ENCODE measurements at places on chromosomes 3 and 15. TPM values are rescaled to one million over a fixed set of nuclear protein-coding genes. Genes with fewer than 3 reads are reported as not detected.

SLC38A3 gene
- total RNA-seq, result not detected

DPPA2 gene
- total RNA-seq, result not detected

FAM107A gene
- 64.5 TPM for total RNA-seq

CFAP20DC gene
- total RNA-seq, result 3.3 TPM

CHAC1 gene
- total RNA-seq, result 11.9 TPM

EFHB gene
- 2.6 TPM for total RNA-seq

GRCh38 chr15:25801586-25802284 is 61.4 kb downstream of the ATP10A start:
- no peaks in the 10 kb centered on the region for H3K27me3 ChIP-seq
- no peaks in the 10 kb centered on the region for H3K36me3 ChIP-seq

DNA sequence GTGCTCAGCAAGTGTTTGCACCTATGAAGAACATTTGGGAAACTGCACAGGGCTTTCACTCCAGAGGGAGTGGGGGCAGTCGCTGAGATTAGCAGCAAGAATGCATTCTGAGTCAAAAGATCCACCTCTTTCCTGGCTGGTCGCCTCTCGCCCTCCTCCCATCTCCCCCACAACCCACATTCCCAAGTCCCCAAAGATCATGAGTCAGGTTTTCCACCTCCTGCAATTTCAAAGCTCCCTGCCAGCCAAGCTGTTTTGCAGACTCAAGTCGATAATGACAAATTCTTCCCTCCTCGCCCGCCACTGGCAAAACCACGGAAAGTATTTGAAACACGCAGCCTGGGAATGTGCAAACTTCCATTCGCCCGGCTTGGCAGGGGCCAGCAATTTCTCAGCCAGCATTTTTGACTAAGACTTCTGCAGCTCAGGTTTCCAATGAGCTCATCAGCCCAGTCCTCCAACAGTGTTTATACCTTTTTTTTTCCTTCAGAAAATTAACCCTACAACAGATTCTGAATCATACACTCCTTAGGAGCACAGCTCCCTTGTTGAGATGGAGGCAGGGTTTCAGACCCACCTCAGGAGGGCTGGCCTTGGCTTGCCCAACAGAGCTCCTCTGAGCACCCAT is 181.4 kb downstream of the SMAD6 start:
- no peaks in the 10 kb centered on the region for H3K36me3 ChIP-seq
- peak; percentile 90 for DNase-seq
- no peak overlapping the region for H3K4me3 ChIP-seq
- H3K27ac ChIP-seq, result peak overlapping the region; percentile 89

DNA sequence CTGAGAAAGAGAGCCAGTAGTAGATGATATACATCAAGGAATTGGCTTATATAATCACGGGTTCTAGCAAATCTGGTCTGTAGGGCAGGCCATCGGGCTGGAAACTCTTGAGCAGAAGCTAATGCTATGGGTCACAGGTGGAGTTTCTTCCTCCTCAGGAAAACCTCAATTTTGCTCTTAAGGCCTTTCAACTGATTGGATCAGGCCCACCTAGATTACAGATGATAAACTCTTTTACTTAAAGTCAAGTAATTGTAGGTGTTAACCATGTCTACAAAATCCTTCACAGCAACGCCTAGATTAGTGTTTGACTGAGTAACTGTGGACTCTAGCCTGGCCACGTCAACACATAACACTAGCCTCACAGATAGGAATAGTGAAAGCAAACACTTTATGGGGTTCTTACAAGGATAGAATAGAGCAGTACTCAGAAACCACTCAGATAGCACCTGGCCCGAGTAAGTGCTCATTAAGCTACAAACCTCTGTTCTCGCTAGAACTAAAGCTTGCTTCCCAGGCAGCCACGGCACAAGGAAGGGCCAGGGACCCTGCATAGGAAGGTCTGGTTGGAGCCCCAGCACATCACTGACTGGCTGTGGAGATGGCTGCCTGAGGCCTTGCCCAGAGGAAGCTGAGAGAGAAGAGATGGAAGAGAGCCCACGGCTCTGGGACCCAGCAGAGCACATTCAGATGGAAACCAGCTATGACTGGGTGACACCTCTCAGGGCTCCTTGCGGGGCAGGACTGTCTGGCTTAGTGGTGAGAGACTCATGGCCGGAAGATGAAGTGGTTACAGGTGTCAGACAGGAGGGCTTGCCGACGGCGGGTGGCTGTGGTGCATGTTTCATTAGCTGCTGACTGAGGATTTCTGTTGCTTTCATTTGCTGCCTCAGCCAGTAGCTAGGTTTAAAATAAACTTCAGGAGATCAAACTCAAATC is 202.5 kb upstream of the TLE3 start:
- H3K27me3 ChIP-seq, result no peaks in the 10 kb centered on the region
- no peaks in the 10 kb centered on the region for H3K4me1 ChIP-seq
- DNase-seq, result no peak
- H3K27ac ChIP-seq, result no peak overlapping the region
- no peak overlapping the region for H3K4me3 ChIP-seq

GRCh38 chr3:157081626-157082210 is 78.2 kb downstream of the CCNL1 start:
- no peaks in the 10 kb centered on the region for H3K36me3 ChIP-seq
- peak overlapping the region; percentile 2 for H3K27ac ChIP-seq
- no peak overlapping the region for H3K4me3 ChIP-seq
- DNase-seq, result peak; percentile 84

DNA sequence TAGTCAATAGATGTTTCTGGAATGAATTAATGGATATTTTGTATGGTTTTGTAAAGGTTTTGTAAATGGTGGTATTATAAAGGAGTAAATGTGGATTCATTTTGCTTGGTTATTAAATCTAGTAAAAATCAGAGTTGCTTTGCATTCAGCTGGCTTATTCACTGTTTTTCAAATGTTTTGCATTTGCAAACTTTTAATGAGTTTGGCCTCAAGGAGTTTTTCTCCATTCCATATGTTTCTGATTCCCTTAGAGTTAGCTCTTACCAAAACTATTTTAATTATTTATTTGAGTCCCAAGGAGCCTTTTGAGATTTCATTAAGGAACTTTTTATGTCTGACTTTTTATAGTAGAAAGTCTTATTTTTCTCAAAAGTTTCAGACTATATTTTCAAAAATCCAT is 992.2 kb downstream of the DIPK2A start:
- no peaks in the 10 kb centered on the region for H3K4me1 ChIP-seq
- H3K27me3 ChIP-seq, result no peaks in the 10 kb centered on the region
- no peak for DNase-seq
- no peak overlapping the region for H3K4me3 ChIP-seq
- no peaks in the 10 kb centered on the region for H3K36me3 ChIP-seq

DNA sequence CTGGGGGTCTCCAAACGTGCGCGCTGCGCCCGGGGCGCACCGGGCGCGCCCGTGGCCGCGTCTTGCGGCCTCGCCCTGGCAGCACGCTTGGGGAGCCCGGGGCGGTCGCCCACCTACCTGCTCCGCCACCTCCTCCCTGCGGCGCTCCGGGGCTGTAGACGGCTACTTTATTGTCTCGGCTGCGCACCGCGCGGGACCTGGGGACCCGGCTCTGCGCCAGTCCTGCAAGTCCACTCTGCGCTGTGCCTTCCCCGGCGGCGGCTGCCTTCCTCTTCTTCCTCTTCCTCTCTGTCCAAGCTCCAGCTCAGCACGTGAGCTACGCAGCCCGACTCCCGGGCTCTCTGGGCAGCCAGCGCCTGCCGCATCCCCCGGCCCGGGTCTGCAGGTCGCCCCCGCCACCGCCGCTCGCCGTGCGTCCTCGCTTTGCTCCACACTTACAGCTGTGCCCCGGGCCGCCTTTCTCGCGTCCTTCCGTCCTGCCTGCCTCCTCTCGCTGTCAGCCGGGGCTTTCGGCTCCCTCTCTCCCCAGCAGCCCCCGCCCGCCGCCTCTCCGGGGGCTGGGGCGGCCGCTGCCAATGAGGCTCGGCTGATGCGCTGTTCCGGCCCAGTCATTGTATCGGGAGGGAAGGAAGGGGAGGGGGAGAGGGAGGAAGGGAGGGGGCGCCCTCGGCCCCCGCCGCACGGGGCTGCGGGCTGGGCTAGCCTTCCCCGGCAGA is 156.4 kb upstream of the FRMD4B start:
- H3K36me3 ChIP-seq, result no peaks in the 10 kb centered on the region
- peaks cover 3% of the 10 kb centered on the region for H3K27me3 ChIP-seq
- DNase-seq, result no peak
- peaks cover under 1% of the 10 kb centered on the region for H3K4me1 ChIP-seq
- peak overlapping the region; percentile 82 for H3K4me3 ChIP-seq

DNA sequence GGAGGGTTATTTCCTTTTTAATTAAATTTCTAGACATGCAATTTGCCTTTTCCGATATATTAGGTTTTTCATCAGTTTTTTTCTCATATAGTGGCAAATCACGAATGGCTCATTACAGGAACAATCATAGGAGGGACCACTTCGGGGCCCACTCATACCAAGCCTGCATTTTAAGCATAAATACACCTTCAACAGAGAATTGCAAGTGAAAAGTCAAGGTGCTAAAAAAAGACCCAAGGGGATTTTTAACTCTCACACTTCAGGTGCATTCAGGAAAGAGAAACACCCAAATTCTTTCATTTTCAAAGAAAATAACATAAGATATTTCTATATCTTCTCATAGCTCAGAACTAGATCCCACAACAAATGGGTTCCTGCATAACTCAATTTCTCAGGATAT is 979.6 kb upstream of the NR2F2 start:
- no peaks in the 10 kb centered on the region for H3K27me3 ChIP-seq
- no peak overlapping the region for H3K4me3 ChIP-seq
- no peak for DNase-seq

GRCh38 chr3:89184151-89184995 is 77.0 kb downstream of the EPHA3 start:
- H3K27me3 ChIP-seq, result no peaks in the 10 kb centered on the region
- H3K27ac ChIP-seq, result no peak overlapping the region
- H3K4me1 ChIP-seq, result no peaks in the 10 kb centered on the region
- H3K4me3 ChIP-seq, result no peak overlapping the region

- H3K4me3 ChIP-seq, result no peak overlapping the region
- no peaks in the 10 kb centered on the region for H3K36me3 ChIP-seq
- H3K4me1 ChIP-seq, result peaks cover 8% of the 10 kb centered on the region
Measured at GRCh38 chr15:89101302-89102193, 13.3 kb downstream of the ABHD2 start.

- no peak overlapping the region for H3K27ac ChIP-seq
- H3K27me3 ChIP-seq, result no peaks in the 10 kb centered on the region
- H3K4me1 ChIP-seq, result no peaks in the 10 kb centered on the region
Measured at GRCh38 chr15:58086491-58086890, 21.0 kb upstream of the ALDH1A2 start.

DNA sequence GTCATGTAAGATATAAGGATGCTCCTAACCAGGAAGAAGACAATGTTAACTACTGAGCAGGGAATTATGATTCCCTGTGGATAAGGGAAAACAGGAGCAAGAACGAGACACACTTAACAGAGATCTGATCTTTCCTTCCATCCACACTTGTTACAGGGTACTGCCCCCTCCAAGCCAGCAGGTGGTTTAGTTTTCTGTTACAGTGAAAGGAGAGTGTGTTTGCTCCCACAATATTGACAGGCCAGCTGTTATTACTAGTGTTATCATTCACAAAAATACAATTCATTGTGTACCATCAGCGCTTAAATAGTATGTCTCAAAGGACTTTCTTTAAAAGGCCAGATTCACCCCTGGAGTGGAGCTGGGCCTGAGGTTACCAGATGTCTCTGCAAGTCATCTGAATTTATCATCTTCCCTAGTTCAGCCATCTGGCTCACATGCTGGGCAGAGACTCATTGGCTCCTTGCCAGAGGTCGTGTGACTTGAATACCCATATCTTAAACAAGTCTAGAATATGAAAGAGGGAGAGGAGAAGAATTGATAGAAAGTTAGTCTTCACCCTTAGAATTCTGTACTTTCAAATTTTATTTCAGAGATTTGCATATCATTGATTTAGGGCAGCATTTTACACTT is 16.8 kb upstream of the FMN1 start:
- H3K4me3 ChIP-seq, result no peak overlapping the region
- H3K4me1 ChIP-seq, result no peaks in the 10 kb centered on the region
- H3K27ac ChIP-seq, result no peak overlapping the region
- H3K27me3 ChIP-seq, result no peaks in the 10 kb centered on the region

GRCh38 chr3:10977892-10978510 is 14.5 kb upstream of the SLC6A1 start:
- H3K27me3 ChIP-seq, result no peaks in the 10 kb centered on the region
- DNase-seq, result no peak
- no peak overlapping the region for H3K27ac ChIP-seq

DNA sequence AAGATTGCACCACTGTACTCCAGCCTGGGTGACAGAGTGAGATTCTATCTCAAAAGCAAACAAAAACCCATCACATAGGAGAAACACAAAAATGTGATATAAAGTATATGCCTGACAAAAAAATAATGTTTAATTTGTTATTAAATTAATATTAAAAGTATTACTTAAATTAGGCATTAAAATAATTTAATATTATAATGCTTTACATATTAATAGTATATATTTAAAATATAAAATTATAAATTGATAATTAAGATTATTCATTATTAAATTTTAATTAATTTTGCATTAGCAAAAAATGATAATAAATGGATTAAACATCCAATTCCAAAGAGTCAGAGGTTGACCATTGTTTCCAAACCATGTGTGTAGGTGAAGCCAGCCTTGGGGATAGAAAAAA is 22.0 kb upstream of the GABRA5 start:
- H3K27ac ChIP-seq, result no peak overlapping the region
- no peaks in the 10 kb centered on the region for H3K27me3 ChIP-seq
- H3K4me3 ChIP-seq, result no peak overlapping the region
- DNase-seq, result no peak

DNA sequence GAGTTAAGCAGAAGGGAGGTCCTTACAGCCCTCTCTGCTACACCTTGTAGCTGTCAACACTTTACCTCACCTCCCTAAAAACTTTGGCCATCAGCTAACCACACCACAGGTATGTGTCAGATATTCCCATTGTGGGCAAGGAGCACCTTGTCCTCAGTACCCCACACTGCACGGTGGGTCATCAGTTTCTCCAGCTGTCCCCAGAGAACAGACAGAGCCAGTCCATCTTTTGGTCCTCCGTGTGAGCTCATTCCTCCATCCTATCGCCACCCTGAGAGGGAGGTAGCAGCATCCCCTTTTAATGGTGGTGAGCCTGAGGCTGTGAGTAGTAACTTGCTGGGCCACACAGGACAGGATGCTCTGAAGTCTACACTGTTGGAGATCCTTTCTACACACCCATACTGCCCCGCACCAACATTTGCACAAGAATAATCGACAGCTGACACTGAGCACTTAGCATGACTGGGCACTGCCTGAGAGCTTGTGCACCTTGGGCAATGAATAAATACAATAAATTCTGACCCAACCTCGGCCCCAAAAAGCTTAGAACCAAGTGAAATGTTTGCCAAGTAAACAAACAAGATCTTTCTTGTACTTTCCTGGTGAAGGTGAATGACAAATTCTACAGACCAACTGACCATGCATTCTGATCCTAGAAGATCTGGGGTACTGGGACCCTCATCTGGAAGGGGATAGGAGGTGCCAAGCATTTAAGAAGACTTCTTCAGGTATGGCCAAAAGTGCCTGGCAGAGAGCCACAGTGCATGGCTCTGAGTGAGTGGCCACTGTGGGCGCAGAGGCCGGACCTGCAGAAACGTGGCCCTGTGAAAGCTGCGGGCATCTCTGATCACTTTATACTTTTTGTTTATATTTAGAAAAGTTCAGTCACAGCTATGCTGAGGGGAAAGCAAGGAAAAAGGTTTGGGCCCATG is 6.9 kb downstream of the CHCHD4 start:
- peak overlapping the region; percentile 20 for H3K27ac ChIP-seq
- no peaks in the 10 kb centered on the region for H3K4me1 ChIP-seq
- peaks cover 6% of the 10 kb centered on the region for H3K36me3 ChIP-seq
- no peak for DNase-seq
- no peaks in the 10 kb centered on the region for H3K27me3 ChIP-seq
- H3K4me3 ChIP-seq, result no peak overlapping the region

All from breast epithelium (tissue), 4 donors.